ENCODE measurements at places on chromosomes 6 and 20.

- DNase-seq = no peak
Observed at GRCh38 chr6:131875647-131876046, 67.8 kb downstream of the ENPP1 start.

DNA sequence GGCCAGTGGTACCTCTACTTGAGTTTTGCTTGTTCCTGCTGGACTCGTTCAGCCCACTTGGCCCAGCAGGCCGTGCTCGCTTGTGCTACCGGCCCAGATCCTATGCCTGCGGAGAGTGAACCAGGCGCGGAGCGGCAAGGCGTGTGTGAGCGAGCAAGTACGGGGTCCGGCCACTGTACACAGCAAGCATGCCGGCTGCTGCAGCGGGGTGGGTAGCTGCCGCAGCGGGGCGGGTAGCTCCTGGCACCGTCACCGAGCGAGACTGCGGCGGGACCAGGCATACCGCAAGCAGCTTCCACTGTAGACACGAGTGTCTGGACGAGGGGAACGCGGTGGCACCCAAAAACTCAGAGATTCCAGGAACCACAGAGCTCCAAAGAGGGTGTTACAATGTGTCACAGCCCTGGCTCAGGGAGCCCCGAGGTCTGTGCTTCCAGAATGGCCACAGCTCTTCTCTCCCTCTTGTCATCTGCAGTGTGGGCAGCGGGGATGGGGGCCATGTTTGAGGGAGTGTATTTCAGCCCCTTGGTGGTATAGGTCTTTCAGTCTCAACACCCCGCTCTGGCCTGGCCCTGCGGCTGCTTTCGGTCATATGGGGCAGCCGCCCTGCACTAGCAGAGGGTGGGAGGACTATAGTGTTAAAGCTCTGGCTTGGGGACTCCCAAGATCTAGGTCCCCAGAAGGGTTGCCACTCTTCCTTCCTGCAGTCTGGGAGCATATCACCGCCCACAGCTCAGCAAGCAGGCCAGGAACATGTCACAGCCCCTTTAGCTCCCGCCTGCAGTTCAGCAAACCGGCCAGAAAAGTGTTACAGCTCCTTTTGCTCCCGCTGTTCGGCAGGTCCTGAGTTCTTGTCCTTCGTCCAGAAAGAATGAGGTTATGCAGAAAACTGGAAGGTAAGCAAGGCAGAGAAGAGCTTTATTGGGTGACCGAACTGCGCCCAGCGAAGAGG lies 6.1 kb upstream of the RWDD1 start:
- no peak for DNase-seq

- DNase-seq = no peak
Observed at GRCh38 chr20:33687993-33688937, 2.1 kb upstream of the E2F1 start.

DNA sequence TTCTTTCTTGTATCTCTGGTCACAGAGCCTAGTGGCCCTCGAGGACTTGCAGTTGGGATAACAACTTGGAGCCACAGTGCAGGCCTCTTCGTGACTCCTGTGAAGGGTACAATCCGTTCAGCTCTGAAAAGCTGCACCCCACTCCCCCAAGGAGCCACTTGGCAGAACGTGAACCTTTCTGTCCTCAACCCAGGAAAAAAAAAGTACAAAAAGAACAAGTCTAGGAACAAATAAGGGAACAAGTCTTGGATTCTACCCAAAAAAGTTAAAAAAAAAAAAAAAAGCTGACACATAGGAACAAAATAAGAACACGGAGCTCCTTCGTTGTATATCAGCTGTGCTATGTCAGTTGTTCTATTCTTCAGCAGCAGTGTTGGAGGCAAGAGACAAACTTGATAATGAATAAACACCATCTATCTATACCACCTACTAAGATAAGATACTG lies 77.9 kb upstream of the TULP1 start:
- DNase-seq = no peak

DNA sequence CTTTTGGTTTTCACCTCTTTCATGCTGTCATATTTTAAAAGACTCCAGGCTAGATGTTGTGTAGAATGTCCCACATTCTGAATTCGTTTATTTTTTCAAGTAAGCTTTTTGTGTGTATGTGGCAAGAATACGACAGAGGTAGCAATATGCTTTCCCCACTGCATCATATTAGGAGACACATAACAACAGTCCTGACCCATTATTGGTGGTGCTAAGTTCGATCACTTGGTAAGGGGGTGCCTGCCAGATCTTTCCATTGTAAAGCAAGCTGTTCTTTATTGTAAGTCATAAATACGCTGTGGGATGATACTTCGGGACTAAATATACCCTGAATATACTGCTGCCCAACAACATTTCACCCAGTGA lies 588 bp upstream of the NCOA3 start:
- no peak for DNase-seq

DNA sequence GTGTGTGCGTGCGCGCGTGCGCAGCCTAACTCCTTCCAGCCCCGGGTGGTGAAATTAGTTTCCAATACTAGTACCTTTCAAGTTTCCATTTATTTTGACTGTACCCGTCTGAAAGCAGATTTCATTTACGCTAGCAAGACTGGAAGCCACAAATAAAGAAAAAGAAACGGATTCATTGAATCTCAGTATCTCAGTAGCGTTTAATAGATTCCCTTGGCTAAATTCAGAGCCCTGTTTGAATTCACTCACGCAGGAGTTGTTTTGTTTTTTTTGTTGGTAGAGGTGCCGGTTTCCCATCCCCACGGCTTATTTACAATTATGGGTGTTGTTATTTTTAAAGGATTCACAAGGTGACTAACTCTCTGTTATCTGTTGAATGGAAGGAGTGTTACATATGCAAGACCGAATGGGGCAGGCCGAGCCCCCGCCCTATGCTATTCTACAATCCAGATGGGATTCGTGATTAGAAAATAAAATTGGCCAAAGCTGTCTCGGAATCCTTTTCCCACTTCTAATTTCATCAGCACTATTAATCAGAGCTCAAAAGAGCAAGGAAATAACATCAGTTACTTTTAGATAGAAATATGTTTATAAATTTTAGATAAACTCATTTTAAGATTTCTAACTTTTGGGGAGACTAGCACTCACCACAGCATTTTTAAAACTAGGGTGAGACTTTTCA lies 2.3 kb upstream of the INSM1 start:
- no peak for DNase-seq

GRCh38 chr6:106360989-106361430 lies 493 bp downstream of the CRYBG1 start:
- no peak for DNase-seq

GRCh38 chr6:102581378-102582124 lies 1188.0 kb downstream of the GRIK2 start:
- DNase-seq = no peak

DNA sequence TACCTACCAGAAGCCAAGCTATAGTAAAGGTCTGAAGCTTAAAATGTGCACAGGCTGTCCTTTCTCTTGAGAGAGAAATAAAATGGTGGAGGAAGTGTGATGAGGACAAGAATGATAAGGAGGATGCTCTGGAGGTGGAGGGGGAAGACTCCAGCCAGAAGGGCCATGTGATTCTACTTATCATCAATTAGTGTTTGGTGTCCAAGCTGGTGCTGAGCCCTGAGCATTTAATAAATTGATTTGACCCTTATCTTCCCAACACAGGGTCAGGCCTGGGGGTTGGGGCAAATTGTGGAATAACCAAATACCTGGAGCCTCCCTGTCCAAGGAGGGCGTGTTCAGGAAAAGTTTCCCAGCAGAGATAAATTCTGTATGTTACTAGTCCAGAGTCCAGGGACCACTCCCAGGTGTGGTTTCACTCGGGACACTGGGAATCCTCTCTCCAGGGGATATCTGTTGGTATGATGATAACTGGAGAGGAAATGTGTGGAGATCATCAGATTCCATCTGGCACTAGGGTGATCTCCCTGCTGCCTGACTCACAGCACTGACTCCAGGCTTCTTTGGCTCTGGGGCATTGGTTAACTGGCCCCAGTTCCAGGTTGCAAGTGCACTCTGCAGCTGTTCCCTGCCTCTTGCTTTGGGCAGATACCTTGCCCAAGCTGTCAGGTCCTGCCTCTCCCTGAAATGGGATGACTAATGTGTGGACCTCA lies 3.8 kb upstream of the MYBL2 start:
- no peak for DNase-seq

GRCh38 chr20:52094693-52095092 lies 96.9 kb downstream of the ZFP64 start:
- DNase-seq = no peak

- DNase-seq = no peak
Observed at GRCh38 chr6:47413752-47414422, 63.7 kb upstream of the CD2AP start.

- DNase-seq = no peak
Observed at GRCh38 chr6:115750946-115751345, 309.7 kb downstream of the FRK start.

DNA sequence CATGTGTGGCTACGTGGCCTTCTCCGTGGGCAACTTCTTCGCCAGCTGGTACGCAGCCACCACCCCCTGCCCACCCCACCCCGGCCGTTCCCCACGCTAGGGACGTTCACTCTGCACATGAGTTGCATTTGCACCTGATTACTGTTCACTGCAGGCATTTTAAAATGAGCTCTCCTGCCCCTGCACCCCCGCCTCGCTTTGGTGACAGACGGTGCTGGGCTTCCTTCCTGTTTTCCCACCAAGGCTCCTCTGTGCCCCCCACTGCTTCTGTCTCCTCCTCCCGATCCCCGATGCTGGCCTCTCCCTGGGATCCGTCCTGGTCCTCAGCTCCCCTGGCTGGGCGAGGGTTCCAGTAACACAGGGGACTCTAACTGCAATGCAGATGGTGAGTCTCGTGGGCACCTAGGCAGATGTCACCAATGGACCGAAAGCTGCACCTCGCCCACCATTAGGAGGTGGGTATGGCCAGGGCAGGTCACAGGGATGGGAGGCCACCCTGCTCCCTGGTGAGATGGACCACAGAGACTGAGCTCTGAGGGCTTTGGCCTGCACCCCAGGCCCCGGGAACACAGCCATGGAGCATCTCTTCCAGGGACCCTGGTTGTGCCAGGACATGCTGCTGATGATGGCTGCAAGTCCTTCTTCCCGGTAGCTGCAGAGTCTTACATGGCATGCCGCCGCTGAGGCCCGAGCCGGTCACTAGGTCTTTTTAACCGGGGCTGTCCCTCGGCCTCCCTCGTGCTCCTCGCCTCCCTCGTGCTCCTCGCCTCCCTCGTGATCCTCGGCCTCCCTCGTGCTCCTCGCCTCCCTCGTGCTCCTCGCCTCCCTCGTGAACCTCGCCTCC lies 3.8 kb downstream of the UNC93A start:
- DNase-seq = no peak

GRCh38 chr6:77298283-77298682 lies 165.0 kb downstream of the HTR1B start:
- no peak for DNase-seq

DNA sequence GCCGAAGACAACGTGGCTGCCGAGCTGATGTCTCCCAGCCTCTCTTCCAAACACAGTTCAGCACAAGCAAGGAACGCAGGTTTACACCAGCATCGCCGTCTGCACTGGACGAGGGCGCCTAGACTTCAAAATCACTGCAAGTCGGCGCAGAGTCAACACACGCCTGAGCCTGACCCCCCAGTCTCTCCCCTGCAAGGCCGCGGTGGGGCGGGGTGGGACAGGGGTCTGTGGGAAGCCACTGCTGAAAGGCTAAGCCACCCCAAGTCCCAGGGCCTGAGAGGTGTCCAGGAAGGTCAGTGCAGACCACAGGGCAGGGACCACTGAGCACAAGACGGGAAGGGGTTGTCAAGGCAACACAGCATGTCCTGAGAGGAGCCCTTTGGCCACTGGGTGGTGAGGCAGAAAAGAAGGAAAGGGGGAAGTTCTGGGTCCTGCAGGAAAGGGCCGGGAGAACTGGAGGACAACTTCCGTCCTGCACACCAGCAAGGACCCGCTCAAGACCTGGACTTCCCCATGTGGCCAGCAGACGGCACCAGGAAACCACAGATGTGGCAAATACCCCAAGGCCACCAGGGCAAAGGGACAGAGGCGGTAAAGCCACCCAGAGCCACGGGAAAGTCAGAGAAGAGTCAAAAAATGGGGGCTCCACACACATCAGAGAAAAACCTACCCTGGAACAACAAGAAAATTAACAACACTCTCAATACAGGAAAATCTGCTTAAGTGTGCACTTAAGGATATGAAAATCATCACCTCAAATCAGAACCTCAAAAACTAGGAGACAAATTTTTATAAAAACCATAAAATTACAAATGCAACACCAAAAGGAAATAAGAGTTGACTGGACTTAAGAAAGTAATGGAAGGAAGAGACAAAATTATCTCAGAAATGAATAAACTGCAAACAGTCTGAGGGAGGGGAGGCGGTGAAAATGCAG lies 84.8 kb downstream of the TAF4 start:
- no peak for DNase-seq

DNA sequence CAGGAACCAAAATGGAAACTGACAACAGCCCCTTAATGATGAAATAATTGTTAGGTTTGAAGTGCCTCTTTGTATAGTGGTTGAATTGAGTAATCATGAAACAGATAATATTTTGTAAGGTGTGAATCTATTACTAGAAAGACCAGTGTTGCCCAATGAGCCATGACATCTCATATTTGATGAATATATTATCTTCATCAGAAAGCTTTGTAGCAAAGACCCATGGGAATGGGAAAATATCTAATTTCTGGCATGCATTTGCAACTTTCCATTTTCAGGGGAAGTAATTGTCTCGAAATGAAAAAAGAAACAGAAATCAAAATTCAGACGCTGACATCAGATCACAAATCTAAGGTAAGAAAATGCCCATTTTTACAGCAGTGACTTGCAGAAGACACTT lies 57.3 kb upstream of the LAMP5 start:
- no peak for DNase-seq

GRCh38 chr6:291697-292505 lies at the start of gene DUSP22:
Gene DUSP22 (plus strand): TSS chr6:292487. CDS start chr6:292540, 53 bp downstream.
- DNase-seq = peak; percentile 67

DNA sequence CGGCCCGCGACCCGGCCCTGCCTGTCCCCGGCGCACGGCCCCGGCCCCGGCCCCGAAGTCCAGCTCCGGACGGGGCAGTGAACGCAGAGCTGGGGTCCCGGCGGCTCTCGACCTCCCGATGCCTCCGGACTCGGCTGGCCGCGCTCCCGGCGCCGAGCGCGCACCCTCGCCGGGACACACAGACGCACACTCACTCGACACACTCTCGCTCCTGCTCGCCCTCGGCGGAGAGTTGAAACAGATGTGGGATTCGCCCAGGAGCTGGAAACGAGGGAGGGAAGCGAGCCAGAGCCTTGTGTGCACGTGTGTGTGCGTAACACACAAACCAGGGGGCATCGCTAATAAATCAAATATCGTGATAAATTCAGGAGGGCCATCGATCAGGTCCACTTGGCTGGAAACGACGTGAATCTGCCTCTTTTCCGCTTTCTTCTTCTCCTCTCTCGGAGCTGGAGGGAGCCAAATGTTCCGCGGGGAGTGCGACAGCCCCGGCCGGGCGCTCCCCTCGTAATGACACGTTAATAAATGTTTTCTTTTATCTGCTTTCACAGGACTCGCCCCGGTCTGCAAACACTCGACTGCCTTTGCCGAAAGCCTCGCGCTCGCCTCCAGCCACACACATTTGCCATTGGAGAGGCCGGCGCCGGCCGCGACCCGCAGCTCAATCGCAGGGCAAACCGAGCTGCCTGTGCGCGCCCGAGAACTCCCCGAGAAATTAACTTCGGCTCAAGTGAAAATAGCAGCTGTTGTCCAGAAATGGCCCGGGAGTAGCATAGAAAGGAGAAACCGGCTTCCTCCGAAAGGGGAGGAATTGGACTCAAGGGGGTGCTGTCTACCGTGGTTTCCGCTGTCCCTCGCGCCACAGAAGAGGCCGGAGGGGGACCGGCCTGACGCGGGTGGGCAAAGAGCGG lies 828 bp upstream of the SULF2 start:
- no peak for DNase-seq
